ENCODE measurements at places on chromosomes 12 and 14. TPM values are rescaled to one million over a fixed set of nuclear protein-coding genes. Genes with fewer than 3 reads are reported as not detected.

Gene TAS2R31
- 5.1 TPM for total RNA-seq

Gene FAM90A1
- not detected for total RNA-seq

Gene OTX2
- total RNA-seq: not detected

Gene PAWR
- total RNA-seq: 103 TPM

Gene COQ10A
- total RNA-seq: 5.5 TPM

Gene RERG
- total RNA-seq: not detected

Gene TAS2R20
- 1.9 TPM for total RNA-seq

Gene ITGB7
- 0.38 TPM for total RNA-seq

Gene BATF
- not detected for total RNA-seq

Gene CLEC4C
- not detected for total RNA-seq

Gene KRT5
- 0.28 TPM for total RNA-seq

Gene KCNMB4
- 1.0 TPM for total RNA-seq

Gene GIT2
- 47.0 TPM for total RNA-seq

Gene KRT3
- total RNA-seq: not detected

Gene FOXN4
- total RNA-seq: not detected

Gene KERA
- not detected for total RNA-seq

Gene CIT
- total RNA-seq: 5.3 TPM

Data from endothelial cell of coronary artery (primary cell).